ENCODE measurements at places on chromosomes 7 and 10.

DNA sequence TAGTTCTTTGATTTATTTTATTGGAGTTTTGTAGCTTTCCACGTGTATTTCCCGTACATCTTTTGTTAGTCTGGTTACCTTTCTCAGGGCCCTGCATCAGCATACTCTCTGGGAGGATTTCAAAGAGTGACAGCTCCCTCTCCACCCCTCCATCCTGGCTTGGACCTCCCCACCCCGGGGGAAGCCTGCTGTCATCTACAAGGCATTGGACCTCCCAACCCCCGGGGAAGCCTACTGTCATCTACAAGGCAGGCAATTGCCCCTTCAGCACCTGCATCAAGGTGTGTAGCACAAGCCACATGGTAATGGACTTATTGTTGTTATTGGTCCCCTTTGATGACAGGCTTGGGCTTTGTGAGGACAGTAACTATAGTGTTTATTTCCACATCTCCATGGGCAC, 390.1 kb downstream of the TCERG1L start:
- no peak for DNase-seq

- no peak for DNase-seq
Measured at GRCh38 chr10:121910673-121911420, 17.0 kb downstream of the ATE1 start.

- no peak for DNase-seq
Measured at GRCh38 chr7:134866617-134867016, 87.2 kb downstream of the CALD1 start.

- DNase-seq: no peak
Measured at GRCh38 chr7:23418046-23418445, 52.2 kb downstream of the IGF2BP3 start.

DNA sequence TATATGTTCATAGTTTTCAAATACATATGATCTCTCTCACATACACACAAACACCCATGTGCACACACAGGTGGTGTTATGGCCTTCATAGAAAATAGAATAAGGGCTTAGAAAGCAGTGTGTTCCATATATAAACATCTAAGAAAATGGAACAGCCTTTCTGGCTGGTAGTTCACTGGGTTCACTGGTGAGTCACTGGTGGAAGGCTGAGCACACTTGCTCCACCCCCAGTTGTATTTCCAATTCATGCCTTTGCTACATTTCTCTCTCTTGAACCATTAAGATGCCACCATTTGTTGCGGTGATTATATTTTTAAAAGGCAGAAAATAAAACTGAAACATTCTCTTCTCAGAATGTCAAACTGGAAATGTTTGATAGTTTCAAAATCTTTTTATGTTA, 252.1 kb downstream of the GLI3 start:
- DNase-seq: no peak

GRCh38 chr10:70649526-70649925, 22.8 kb upstream of the ADAMTS14 start:
- peak; percentile 45 for DNase-seq

GRCh38 chr10:34489973-34490745, 324.9 kb downstream of the PARD3 start:
- peak; percentile 30 for DNase-seq

GRCh38 chr10:95987685-95988426, 55.5 kb upstream of the CCNJ start:
- no peak for DNase-seq

DNA sequence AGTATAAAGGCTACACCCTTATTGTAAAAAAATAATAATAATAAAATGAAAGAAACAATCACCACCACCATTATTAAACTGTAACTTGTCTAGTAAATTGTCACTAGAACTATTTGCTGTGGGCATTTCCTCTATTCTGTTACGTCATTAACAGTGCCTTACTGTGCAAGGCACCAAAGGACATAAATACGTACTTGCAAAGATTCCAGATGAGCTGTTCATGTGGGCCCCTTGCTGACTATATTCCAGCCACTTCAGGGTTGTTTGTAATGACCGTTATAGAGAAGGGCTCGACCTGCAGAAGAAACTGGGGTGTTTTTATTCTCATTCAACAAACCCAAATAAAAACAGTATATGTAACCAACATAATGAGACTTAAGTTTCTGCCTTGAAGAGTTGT, 60.4 kb downstream of the KLRG2 start:
- no peak for DNase-seq

DNA sequence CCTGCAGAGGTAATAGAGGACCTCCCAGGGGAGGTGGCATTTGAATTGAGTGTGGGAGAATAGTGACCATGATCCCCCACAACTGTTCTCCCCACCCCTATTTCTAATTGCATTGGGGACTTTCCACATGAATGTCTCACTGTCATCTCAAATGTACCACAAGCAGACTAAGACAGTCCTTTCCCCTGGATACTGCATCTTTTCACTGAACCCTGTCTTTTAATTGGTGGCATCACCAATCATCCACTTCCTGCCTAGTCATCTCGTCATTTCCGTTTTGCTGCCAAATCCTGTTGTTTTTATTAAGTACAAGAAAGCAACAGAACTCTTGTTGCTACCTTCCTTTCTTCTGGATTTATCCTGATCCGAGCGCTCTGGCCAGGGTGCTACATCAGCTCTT, 120.3 kb downstream of the NRP1 start:
- DNase-seq: no peak

DNA sequence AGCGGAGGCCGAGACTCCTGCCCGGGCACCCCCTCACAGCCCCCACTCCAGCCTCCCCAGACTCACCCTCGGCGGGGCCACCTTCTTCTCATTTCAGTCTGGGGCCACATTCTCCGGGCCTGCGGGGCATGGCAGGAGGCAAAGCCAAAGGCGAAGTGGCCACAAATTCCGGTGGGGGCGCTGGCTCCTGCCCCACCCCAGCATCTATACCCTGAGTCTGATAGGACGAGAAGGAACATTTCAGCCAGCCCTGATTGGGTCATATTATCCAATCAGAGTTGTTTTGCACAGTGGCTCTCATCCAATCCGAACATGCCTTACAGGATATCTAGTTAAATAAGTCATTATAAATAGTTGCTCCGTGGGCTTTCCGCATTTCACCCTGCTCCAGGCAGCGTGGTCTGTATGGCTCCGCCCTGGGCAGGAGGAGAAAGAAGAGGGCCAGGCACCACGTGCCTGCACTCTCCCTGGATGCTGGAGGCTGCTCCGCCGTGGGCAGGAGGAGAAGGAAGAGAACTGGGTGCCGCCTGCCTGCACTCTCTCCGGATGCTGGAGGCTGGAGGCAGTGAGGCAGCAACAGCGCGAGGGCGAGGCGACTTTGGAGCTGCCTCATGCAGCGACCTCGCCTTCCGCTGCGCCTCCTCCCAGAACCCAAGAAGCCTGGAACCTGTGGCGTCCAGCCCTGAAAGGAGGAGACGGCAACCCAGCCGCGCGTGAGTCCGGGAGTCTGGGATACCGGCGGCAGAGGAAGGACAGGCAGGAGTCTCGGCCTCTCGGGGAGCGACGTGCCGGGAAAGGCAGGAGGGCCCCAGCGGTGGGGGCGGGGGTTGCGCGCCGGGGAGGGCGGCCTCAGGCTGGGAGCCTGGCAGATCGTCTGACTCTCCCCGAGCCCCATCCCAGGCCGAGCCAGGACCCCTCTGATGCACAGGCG, 162.9 kb downstream of the ZNF33B start:
- no peak for DNase-seq

DNA sequence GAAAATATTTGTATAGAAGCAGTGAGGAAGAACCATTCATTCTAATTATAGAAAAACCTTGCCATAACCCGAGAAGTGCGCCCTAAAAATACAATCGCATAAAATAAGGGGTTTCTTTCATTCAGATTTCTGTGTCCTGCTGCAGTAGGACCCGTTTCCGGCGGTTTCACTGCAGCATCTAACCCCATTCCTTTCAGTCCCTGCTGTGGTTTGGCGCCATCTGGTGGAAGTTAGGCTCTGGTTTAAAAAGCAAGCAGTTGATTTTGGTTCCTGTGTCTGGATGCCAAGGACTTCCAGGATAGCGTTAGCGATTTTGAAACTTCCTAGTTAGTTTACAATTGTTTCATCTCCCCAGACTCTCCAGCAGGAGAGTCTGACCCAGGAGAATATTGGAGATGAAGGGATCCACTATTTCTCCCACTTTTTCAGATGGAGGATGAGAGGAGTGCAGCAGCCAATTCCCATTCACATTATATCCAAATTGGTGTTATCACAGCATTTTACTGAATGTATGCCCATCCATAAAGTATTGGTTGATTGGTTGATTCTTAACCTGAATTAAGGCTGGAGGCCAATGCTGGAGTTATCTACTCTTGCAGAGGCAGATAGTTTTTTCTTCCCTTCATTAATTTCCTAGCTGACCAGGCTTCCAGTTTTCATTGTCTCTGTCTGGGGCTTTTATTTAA, 128.8 kb upstream of the CACNA2D1 start:
- DNase-seq: peak; percentile 67

GRCh38 chr10:45557275-45557905, 115.2 kb downstream of the ZFAND4 start:
- DNase-seq: no peak

DNA sequence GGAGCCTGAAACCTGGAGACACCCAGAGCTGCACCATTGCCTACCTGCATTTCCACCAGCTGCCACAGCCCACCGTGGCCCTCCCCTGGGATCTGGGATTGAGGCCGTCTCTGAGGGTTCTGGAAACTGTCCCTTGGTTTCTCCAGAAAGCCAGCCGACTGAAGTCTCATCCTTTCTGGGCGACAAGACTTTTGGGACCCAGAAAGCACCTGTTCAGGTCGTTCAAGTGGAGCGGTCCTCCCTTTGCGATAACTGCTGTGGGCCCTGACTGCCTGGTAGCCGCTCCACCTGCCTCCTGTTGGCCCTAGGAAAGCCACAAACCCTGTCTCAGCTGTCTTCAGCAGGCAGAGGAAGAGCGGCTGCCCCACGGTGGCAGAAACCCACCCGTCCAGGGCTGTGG, 346.0 kb upstream of the MKI67 start:
- no peak for DNase-seq

DNA sequence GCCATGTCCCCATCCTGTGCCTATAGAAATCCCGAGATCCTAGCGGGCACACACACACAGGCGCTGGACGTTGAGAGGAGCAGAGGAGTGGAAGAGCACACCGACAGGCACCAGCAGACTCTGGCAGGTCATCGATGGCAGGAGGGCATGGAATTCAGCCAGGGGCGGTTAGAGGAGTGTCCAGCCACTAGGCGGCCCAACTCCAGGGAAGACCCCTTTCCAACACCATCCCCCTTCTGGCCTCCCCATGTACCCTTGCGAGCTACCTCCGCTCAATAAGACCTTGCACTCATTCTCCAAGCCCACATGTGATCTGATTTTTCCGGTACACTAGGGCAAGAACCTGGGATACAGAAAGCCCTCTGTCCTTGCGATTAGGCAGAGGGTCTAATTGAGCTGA, 356.0 kb upstream of the DPP6 start:
- no peak for DNase-seq

DNA sequence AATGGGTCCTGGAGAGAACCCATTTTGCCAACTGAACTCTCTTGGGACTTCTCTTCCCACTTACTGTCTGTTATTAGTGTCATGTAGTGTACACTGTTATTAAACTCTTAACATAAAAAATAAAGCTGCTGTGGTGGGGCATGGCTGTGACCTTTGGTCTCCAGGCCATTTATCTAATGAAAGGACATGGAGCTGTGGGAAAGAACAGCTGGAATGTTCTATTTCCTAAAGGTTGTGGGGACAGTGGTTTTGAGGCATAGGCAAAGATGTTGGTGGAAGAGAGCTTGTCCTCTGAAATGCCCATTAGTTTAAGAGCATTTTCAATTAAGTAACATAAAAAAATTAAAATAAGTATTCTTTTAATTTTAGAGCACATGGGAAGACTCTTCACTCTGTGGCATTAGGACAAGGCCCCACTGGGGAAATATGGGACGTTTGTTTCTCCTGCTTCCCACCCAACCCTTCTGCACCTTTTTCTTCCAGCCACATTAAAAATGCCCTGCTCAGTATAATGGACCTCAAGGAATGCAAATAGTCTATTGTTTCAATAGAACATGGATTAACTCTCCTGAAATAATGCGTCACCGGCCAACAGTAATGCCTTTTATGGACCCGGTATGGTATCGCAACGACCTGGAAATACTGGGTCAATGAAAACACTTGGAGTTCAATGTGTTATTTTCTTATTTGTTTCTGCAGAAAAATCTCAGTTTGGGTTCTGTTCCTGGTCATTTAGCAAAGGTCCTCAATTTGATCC, 149.6 kb downstream of the BUB3 start:
- DNase-seq: no peak

DNA sequence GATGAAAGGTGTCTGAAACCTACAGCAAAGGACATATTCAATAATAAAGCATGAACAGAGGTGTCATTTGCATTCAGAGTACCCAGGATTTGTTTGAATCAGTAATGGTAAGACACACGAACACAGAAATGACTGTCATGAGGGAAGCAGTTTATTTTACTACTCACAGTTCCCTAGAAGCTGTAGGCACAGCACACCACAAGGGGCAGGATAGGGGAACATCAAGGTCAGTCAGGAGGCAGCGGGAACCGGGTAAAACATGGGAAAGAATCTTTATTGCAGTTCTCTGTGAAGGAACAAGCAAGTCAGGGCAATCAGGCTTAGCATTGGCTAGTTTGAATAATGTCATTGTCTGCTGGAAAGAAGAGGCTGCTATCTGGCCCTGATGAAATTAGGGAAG, 70.2 kb upstream of the PDSS1 start:
- no peak for DNase-seq

DNA sequence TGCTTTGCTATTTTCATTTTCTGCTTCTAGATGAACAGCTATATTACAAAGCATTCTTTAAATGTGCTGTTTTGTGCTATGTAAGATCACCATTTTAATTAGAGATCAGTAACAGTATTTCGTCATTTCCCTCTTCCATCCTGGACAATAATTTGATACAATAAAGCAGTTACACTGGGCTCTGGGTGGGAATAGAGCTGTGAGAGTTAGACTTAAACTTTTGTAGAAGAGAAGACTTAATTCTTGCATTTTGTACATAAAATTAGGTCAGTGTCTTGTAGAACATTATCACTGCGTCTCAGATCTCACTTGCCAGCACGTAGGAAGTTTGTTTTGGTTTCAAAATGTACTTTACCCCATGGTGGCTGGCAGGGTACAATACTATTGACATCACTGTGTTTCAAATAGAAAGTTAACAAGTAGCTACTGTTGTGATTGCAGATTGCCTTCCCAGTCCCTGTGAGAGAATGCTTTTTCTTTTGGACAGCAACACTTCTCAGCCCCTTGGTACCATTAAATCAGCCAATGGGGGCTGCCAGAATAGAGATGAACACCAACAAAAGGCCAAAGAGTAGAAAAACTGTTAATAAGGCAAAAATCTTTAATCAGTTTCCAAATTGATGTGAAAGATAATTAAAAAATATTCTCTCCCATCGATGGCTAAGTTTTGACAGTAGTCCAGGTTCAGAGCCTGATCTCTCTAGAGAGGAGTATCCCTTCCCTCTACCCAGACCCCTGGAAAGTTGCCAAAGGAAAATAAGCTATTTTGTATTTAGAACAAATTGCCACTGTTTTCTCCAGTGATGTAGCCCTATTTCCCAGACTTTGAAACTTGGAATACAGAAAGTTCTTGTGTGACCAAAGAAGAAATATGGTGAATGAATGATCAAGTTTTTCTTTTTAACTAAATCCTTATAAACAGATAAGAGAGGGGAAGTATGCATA, 35.1 kb downstream of the SMNDC1 start:
- no peak for DNase-seq

GRCh38 chr7:16028103-16028502, 341.6 kb upstream of the MEOX2 start:
- DNase-seq: peak; percentile 65

- no peak for DNase-seq
Measured at GRCh38 chr7:68166525-68166924, 1169.9 kb downstream of the TYW1 start.

GRCh38 chr7:156347132-156347531, 293.4 kb upstream of the RNF32 start:
- DNase-seq: no peak

- DNase-seq: no peak
Measured at GRCh38 chr7:8434290-8435002, 1.0 kb downstream of the NXPH1 start.
